Activated T-helper 1 cell treated with anti-CD3 and anti-CD28 coated beads, Interleukin-12 subunit alpha, Interleukin-12 subunit beta, Interleukin-2, Interleukin-4 antibody, amounts not matched to agents 30 ng/mL and 10 ng/mL and 1 ng/mL, durations not matched to agents 14 hours and 24 hours and 36 hours (primary cell): ENCODE measurements at places on chromosomes 6 and 20.

DNA sequence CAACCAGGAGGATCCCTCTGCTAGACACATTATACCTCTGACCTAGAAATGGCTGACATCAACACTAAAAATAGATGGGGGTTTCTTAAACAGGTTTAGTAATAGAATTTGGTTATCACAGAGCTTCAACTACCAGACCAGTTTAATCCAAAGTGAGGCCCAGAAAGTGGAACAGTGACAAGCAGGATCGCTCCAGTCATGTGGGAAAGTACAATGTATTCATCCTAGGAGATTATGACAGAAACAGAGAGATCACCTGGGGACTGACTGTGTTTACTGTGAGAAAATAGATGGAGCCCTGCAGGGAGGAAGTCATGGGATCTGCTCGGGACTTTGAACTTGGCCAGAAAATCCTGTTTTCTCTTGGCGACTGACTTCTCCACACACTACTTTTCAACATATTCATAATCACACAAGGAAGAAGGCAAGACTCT lies 238.7 kb upstream of the SOX4 start:
- H3K4me1 ChIP-seq: no peaks in the 10 kb centered on the region
- peaks cover 6% of the 10 kb centered on the region for H3K27me3 ChIP-seq
- H3K36me3 ChIP-seq: no peaks in the 10 kb centered on the region
- no peak overlapping the region for H3K27ac ChIP-seq

DNA sequence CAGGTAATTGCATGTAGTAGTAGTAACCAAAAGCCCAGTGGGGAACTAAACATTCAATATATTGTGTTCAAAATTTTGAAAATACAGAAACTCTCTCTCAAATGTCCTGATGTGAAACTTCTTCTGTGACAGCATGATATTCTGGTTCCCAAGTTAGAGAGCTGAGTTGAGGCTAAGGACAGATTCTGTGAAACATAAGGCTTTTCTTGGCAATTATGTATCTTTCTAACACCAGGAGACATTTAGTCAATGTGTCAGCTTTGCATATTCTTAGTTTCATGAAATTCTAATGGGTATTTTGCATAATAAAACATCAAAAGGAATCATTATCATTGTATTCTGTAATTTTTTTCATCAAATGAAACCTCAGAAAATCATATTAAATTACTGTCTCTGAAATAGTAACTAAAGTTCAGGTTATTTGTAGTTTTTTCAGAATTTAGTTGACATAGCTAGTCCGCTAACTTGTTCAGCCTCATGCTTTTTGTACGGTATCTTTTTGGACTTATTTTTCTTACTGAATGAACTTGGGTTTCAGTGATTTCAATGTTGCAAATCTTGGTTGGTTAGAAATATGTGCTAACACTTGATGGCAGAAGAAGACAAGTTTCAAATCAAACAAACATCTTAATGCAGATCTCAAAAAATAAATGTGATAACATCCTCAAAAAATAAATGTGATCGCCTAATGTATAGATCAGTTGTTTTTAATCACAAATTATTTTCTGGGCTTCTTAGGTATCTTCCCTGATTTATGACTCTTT lies 70.4 kb downstream of the AKAP7 start:
- peaks cover 34% of the 10 kb centered on the region for H3K4me1 ChIP-seq
- H3K27me3 ChIP-seq: no peaks in the 10 kb centered on the region
- H3K4me3 ChIP-seq: no peak overlapping the region
- no peak for DNase-seq

DNA sequence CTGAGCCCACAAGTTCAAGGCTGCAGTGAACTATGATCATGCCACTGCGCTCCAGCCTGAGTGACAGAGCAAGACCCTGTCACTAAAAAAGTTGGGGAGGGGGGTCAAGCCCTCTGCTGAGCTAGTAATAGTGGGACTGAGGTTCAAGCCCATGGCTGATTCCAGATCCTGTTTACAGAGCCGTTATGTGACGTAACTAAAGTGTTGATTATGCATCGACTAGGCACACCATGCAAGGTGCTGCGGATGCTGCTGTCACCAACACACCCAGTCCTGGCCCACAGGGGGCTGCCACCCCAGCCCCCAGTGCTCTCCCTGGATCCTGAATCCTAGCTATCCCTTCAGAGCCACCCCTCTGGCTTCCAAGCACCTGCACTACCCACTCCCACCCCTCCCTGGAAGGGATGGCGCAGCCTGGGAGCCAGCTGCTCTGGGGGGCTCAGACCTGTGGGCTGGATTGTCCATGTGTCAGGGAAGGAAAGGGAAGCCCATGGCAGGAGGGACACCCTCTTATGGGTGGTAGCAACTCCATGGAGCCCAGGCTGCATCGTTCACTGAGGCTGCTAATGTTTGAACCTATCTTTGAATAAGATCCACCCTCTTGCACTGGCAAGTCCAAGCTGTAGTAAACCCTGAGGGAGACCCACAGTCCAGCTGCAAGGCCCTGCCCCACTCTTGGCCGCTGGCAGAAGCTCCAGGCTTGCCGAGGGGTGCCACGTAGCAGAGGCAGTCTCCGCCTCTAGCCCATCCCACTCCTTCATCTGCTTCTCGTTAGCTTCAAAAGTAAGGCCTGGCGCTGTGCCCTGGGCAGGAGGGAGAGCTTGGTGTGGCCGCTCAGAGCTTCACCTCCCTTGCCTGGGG lies 95.0 kb downstream of the SNX5 start:
- no peak overlapping the region for H3K27ac ChIP-seq
- no peak for DNase-seq
- H3K4me3 ChIP-seq: no peak overlapping the region
- peaks cover 19% of the 10 kb centered on the region for H3K4me1 ChIP-seq
- H3K36me3 ChIP-seq: no peaks in the 10 kb centered on the region
- peaks cover 22% of the 10 kb centered on the region for H3K27me3 ChIP-seq

- DNase-seq: no peak
- no peaks in the 10 kb centered on the region for H3K4me1 ChIP-seq
- H3K27ac ChIP-seq: no peak overlapping the region
- no peaks in the 10 kb centered on the region for H3K36me3 ChIP-seq
- no peak overlapping the region for H3K4me3 ChIP-seq
- peaks cover 43% of the 10 kb centered on the region for H3K27me3 ChIP-seq
Observed at GRCh38 chr20:1890469-1891262, 4.5 kb upstream of the SIRPA start.

DNA sequence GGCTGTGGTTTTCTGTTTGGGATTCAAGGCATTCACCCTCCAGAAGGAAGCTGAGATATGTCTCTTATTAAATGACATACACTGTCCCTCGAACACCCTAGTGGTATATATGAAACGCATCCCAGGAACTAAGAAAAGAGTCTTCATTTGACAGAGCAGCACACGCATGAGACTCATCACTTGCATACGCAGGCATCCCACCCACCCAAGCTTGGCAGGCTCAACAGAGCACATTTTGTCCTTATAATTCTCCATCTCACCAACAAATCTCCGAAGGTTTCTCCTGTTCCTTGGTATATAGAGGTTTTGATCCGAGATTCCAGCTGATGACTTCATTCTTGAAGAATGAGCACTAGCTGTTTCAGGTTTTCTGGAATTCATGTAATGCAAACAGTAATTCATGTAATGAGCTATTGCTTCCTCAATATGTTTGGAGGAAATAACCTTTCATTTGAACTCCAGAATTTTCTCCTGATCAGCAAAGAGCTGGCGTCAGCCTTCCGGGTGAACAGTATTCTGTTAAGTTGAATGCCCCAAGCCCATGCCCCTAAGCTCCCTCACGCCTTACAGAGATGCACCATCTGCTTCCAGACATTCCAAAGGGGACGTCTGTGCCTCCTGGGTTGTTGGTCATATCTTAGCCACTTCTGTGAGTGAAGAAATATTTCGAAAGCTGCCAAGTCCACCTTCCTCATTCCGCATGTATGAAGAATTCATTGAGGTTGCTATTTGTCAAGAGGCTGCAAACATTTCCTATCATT lies 66.0 kb upstream of the CDH4 start:
- no peaks in the 10 kb centered on the region for H3K4me1 ChIP-seq
- H3K4me3 ChIP-seq: no peak overlapping the region
- H3K27me3 ChIP-seq: no peaks in the 10 kb centered on the region
- no peak overlapping the region for H3K27ac ChIP-seq

DNA sequence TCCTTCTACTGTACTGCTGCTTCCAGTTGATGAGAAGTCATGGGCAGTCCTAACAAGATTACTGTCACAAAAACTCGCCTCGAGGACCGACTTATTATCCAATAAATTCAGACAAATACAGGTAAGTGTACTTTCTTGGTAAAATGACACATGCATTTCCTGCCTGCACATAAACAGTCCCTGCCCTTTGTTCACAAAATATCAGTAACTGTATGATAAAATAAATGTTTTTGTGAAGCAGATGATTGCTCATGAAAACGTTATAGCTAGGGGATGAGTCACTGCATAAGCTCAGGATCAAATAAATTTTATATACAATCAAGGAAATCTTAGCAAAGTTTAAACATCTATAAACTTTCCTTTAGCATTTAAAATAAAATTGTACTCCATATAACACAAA lies 164.5 kb upstream of the RIPOR2 start:
- peaks cover 52% of the 10 kb centered on the region for H3K36me3 ChIP-seq
- no peak overlapping the region for H3K27ac ChIP-seq

GRCh38 chr20:25468126-25469075 lies 60.9 kb downstream of the GINS1 start:
- H3K27me3 ChIP-seq: peaks cover 2% of the 10 kb centered on the region
- no peaks in the 10 kb centered on the region for H3K36me3 ChIP-seq
- H3K4me3 ChIP-seq: no peak overlapping the region
- no peak overlapping the region for H3K27ac ChIP-seq
- no peak for DNase-seq
- no peaks in the 10 kb centered on the region for H3K4me1 ChIP-seq
